SK-N-SH (cell line): ENCODE measurements at places on chromosomes 16 and 17. TPM values are rescaled to one million over a fixed set of nuclear protein-coding genes. Genes with fewer than 3 reads are reported as not detected.

DNA sequence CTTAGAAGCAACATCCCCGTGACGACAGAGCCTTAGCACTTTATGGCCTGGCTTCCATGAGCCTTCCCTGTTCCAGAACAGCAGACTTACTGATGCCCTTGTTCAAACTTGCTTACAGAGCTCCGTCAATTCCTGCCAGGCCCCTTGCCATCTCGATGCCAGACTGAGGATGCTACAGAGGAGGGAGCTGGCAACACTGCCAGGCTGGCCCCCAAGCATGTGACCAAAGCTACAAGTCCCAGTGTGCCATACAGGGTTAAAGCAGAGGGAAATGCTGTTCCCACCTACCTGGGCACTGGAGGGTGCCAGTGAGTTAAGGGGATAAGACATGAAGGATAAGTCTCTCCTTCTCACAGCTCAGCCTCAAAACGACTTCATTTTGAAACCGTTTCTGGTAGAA, 33.5 kb upstream of the SREBF1 start:
- no peak for DNase-seq

DNA sequence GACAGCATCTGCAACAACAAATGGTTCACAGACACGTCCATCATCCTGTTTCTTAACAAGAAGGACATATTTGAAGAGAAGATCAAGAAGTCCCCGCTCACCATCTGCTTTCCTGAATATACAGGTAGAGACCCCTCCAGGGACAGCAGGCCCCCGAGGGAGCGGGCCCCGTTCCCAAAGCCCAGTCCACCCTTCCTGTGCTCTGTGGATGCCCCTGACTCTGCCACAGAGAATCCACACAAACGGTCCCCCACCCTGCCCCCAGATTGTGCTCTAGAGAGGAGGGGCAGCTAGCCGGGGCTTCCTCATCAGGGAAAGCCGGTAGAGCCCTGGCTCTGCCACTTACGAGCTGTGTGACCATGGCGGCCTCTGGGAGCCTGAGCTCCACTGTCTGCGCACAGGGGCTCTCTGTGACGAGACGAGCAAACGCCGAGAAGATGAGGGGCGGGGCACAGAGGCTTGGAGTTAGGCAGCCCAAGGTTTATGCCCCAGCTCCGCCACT, 84.4 kb downstream of the AMFR start:
- no peak for DNase-seq

GRCh38 chr16:81321039-81321438, 6.3 kb downstream of the GAN start:
- no peak for DNase-seq

GRCh38 chr17:79255926-79256585, 181.4 kb downstream of the ENGASE start:
- no peak for DNase-seq

PSMD7 gene
- polyA plus RNA-seq = 133 and 142 TPM in 2 replicates

DNA sequence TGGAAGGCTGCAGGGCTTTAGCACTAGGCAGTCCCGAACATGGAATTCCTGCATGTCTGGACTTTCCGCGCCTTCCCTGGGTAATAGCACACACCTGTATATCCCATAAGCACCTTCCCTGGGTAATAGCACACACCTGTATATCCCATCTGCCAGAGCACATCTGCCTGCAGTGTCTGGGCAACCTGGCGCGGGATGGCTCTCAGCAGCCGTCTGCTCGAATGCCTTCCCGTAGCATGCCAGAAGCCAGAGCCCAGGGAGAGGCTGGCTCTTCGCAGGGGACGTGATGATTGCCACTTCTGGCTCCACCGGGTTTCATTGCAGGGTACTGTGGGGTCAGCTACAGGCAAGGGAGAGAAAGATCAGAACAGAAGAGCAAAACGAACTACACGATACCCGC, 21.3 kb downstream of the MBTPS1 start:
- no peak for DNase-seq

GRCh38 chr16:82236415-82236814, 66.4 kb upstream of the MPHOSPH6 start:
- no peak for DNase-seq

DNA sequence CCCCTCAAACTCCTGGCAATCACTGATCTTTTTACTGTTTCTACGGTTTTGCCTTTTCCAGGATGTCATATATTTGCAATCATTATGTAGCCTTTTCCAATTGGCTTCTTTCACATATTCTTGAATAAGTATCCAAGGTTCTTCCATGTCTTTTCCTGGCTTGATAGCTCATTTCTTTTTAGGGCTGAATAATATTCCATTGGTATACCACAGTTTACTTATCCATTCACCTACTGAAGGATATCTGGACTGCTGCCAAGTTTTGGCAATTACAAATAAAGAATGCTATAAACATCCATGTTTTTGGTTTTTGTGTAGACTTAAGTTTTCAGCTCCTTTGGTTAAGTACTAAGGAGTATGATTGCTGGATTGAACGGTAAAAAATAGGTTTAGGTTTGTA, 16.0 kb downstream of the GPATCH8 start:
- no peak for DNase-seq

VMP1 gene
- polyA plus RNA-seq = 169 and 338 TPM in 2 replicates

GRCh38 chr16:89759746-89760340, 38.5 kb downstream of the ZNF276 start:
- DNase-seq = no peak

- DNase-seq = no peak
Measured at GRCh38 chr17:4460661-4461060, 26.9 kb downstream of the SPNS3 start.
